Renal cortical epithelial cell (primary cell): ENCODE measurements at places on chromosomes 4 and X.

DNA sequence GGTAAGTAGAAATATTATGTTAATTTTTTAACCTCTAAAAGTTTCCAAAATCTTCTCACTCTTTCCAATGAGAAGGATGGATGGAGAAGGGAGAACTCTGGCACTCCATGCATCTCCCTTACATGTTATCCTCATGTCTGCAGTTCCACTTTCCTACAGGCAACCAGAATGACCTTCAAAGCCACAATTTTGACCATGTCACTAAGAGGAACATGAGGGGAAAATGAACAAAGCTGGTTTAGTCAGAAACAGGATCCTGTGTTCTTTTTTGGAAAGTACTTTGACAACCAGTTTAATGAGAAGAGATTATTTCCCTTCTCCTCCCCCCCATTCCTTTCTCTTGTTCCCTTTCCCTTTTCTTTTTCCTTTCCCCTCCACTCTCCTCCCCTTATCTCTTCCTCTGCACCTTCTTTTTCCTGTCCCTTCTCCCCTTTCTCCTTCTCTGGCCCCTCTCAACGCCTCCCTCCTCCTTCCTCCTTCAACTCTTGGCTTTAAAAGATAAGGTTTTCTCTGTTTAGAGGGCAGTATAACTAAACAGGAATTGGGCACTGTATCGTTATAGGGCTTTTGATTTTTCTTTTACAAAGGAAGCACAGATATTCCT lies 42.5 kb downstream of the DTHD1 start:
- no peak for DNase-seq

DNA sequence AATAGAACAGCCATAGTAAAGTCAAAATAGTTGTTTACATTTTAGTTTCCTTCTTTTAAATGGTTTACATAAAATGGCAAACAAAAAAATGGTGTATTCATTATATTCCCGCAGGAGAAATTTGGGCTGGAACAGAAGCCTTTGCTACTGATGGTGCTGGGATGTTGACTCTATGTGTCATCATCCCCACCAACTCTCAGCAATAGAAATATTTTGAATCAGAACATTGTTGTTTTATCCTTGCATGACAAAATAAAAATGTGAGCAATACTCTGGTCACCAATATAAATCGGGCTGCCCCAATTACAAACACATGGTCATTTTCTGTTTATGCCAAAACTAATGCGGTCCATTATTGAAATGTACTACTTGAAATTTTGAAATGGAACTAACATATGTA lies 1131.6 kb upstream of the PCDH7 start:
- no peak for DNase-seq

GRCh38 chrX:32987142-32987541 lies 224.2 kb downstream of the DMD start:
- DNase-seq = no peak

DNA sequence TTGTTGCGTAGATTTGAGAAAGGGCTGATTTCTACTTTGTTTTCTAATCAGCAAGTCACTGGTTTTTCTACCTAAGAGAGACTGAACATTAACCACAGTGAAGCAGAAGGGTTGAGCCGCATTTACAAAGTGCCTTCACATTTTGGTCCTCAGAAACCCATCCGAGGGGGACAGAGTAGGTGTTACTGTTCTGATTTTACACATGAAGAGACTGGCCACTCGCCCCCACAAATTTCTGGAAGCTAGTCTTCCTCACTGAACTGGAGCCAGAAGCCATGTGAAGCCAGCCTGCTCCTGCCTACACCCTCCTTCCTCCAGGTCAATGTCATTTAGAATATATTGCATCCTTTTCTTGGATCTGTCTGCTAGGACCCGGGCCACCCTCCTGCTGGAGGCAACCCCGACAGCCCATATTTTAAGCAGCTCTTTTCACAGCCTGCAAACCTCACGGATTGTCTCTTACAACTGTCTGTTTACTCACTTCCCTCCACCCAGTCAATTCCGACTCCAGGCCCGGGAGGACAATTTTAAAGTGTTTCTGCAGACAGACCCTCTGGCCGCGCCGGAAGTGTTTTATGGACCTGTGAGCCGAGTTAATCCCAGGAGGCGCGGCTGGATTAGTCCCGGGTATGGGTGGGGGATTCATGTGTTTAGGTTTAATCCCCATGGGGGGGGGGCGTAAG lies 73.2 kb upstream of the BCOR start:
- DNase-seq = no peak

DNA sequence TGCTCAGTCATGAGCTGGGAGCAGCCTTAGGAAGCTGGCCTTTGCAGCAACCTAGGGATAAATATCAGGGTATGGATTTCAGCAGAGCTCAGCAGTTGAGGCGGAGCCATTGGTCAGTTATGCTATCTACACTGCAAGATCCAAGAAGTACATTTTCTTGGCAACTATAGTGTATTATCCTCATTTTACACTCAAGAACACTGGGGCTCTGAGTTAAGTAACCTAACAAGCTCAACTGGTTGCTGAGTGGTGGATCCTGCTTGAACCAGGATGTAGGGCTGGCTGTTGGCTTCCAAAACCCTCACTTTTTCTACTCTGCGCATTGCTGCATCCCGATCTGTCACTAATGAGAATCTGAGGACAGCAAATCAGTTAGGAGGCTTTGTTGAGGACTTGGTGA lies 1.5 kb upstream of the SCARB2 start:
- no peak for DNase-seq
